ENCODE measurements at places on chromosomes 4 and X.
A peak's percentile ranks its signal among the peaks of the same experiment; 100 is the strongest.

DNA sequence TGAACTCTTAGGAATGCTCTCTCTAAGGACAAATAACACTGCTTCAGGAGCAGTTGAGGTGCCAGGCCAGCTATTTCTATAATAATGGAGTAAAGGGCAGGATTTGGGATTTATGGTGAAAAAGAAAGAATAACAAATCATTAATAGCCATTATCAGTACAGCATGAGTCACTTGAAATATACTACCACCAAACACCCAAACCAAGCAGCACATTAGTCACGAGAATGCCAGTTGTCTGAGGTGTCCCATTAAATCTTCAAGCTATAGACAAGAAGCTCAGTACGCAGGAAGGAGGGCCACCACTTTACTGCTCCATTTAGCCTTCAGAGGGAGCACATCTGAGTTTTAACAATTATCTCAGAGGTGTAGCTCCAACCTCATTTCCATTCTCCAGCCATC, 106.8 kb upstream of the MAGEA10 start:
- no peak for DNase-seq

GRCh38 chrX:17009856-17010625, 63.6 kb downstream of the REPS2 start:
- no peak for DNase-seq

- no peak for DNase-seq
Measured at GRCh38 chr4:134078230-134078914, 123.2 kb downstream of the PABPC4L start.

DNA sequence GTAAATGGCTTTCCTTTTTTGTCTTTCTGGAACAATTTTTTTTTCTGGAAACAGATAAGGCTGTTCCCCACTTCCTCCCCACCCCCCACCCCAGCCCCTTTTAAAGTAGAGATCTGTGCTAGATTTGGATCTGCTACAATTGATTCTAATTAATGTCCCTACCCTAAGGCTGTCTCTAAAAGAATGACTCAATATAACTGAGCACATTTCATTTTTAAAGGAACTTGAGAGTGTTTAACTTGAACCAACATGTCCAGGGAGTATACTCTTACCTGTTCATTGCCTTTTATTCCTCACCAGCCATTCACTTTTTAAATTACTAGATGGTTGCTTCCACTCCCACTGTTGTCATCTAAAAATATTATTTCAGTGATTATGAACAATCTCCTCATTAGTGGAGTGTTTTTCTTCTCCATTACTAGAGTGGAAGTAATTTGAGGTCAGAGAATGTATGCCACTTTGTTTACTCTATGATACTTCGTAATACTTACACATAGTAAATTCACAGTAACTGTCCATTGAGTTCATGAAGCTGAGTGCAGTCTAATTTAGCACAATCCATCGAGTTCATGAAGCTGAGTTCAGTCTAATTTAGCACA, 14.1 kb upstream of the CNOT6L start:
- no peak for DNase-seq

- no peak for DNase-seq
Measured at GRCh38 chrX:136204571-136204970, 46.6 kb downstream of the MAP7D3 start.

GRCh38 chr4:58587856-58588255, 1477.7 kb upstream of the IGFBP7 start:
- DNase-seq: peak; percentile 9

- peak; percentile 59 for DNase-seq
Measured at GRCh38 chr4:1492651-1493539, 86.7 kb upstream of the NKX1-1 start.

- DNase-seq: peak; percentile 32
Measured at GRCh38 chr4:137370679-137371078, 161.6 kb downstream of the PCDH18 start.

GRCh38 chr4:185600801-185601434, 65.6 kb upstream of the PDLIM3 start:
- DNase-seq: peak; percentile 31

GRCh38 chrX:84933956-84934556, 69.6 kb upstream of the APOOL start:
- DNase-seq: no peak

- DNase-seq: no peak
Measured at GRCh38 chr4:108502356-108502755, 118.0 kb upstream of the RPL34 start.

- DNase-seq: no peak
Measured at GRCh38 chrX:3346501-3347259, at the start of gene MXRA5. MXRA5 (minus strand) TSS chrX:3346652; CDS start chrX:3343833, 2,819 bp downstream.

- DNase-seq: peak; percentile 71
Measured at GRCh38 chrX:103817502-103817901, 14.6 kb downstream of the RAB9B start.

DNA sequence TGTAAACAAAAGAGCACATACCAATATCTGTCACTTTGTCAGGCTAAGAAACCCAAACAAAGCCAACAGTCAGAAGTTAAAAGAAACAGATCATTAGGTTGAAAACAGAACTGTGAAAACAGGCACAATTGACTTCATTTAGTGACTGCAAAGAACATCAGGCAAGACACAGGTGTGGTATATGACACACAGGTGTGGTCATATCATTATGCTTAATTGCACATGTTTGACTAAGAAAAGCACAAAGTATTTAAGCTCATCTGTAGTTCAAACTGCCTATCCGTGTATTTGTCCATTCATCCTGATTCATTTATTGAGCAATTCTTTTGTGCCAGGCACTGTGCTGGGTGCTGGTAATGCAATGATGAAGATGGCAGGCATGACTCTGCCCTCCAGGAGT, 150.7 kb downstream of the DEFB131A start:
- no peak for DNase-seq

DNA sequence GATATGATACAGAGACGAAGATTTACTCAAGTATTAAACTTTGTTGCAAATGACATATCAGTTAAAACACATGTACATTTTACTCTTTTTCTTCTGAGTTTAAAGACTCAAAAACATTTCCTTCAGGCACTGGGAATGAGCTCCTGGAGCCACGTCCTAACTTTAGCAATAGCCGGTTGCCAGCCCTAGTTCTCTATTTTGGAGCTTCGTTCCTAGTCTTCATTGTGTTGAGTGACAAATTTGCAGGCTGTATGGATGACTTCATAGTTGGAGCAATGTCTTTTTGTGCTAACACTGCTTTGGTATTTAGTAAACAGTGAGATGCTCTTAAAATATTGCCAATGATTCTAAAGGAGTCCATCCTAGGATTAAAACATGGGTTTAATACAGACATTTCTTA, 190.9 kb downstream of the FAT4 start:
- DNase-seq: no peak

GRCh38 chr4:69860052-69860451, at the start of gene SULT1E1:
SULT1E1 (minus strand) TSS chr4:69860145; CDS start chr4:69857644, 2,501 bp downstream.
- DNase-seq: no peak

DNA sequence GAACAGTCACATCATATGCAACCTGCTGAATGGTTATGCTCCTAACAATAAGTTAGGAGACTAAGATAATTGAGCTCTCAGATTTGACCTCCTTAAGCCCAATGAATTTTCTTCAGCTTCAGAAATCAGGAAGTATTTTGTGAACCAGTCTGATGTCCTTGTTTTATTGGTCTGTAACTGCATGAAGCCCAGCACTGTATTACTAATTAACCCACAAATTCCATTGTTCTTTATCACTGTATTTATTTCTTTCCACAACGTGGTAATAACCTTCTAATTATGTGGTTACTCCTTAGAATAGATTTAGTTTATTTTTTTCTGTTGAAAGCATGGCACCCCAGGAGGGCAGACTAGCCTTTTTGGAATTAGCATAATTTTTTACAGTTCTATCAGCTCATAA, 3.9 kb upstream of the MFAP3L start:
- no peak for DNase-seq

- peak; percentile 70 for DNase-seq
Measured at GRCh38 chr4:149370785-149371420, 444.7 kb downstream of the IQCM start.

GRCh38 chrX:130999360-130999759, 58.8 kb upstream of the ARHGAP36 start:
- DNase-seq: no peak

GRCh38 chrX:153560000-153560399, 38.9 kb downstream of the CCNQ start:
- DNase-seq: no peak

GRCh38 chr4:152646221-152646620, 33.6 kb downstream of the TMEM154 start:
- DNase-seq: no peak

GRCh38 chr4:131002132-131002531, 1906.2 kb downstream of the C4orf33 start:
- no peak for DNase-seq

DNA sequence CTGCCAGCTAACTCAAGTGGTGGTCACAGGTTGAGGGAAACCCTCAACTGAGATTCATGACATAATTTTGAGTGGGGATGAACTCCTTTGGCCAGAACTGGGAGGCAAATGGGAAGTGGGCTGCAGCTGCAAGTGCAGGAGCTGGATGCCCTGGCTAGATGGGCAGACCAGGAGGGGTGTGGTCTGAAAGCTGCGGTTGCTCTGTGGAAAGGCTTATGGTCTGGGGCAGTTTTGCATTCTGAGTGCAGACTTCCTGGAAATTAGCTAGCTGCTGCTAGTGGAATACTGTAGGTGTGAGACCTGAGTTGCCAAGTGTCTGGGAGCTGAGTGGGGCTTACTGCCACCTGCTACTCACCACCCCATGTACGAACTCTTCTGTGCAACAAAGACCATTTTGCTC, 52.1 kb upstream of the NAP1L2 start:
- no peak for DNase-seq

DNA sequence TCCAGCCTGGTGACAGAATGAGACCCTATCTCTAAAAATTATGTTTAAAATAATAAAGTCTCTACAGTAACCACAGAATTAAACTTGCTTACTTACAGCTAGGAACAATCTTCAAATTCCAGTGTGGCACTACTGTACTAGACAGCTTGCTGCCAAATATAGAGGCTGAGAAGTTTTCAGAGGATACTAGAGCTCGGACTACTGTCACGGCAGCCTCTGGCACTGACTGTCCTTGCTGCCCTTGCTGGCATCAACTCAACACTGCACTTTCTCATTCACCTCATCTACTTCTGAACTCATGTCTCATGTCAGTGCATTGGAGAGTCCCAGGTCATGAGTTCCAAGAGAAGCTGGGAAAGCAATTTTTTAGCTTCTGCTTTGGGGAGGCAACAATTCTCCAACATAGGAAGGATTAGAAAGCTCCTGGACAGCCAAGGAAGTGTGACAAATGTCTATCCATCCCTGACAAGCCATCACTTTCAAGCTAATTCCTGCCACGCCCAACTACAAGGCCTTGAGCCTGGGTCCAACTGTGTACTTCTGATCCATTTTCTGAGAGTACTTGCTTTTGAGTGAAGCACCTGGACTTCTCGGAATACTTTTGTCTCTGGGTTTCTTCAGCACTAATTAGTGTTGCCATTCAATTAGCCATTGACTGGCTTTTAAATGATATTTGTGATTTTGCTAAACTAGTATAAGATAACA, 98.6 kb upstream of the NR3C2 start:
- no peak for DNase-seq

GRCh38 chrX:134734466-134734952, 76.2 kb upstream of the PLAC1 start:
- no peak for DNase-seq

DNA sequence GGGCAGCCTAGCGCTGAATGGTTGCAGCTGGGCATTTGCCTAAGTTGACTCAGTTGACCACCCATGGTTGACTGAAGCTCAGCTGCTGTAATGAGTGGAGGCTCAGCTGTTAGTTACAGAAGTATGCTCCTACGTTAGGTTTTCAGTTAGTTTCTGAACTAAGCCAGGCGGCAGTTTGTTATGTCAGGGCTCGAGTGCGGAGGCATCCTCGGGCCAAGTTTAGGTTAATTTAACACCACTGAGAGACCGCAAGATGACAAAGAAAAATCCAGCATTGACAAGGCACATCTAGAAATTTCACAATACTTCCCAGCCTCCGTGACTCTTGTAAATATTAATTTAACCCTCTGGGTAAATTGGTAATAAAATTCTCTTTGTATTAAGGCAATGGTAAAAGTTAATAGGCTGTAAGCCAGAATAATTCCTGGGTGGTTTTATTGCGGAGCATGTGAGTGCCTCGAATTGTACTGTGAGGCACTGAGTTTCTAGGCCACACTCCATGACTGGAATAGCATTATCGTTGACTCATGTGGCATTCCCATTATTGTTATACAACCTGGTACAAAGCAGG, 33.1 kb upstream of the CDKN2AIP start:
- no peak for DNase-seq

DNA sequence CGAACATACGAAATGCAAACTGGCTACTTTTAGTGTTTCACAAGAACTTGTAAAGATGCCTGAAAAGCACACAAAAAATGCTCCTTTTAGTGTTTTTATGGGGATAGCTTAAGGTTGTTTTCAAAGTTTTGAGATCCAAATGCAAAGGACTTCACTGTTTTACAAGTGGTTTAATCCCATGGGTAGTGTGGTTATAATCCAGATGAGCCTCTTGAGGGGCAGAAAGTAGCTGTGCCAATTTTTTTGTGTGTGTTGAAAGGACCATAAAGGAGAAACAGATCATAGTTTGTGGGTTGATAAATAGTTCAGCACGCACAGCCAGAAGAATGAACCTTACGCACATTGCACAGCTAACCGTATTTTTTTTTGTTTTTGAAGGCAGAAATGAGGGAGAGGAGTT, 126.9 kb upstream of the GIMD1 start:
- DNase-seq: no peak

DNA sequence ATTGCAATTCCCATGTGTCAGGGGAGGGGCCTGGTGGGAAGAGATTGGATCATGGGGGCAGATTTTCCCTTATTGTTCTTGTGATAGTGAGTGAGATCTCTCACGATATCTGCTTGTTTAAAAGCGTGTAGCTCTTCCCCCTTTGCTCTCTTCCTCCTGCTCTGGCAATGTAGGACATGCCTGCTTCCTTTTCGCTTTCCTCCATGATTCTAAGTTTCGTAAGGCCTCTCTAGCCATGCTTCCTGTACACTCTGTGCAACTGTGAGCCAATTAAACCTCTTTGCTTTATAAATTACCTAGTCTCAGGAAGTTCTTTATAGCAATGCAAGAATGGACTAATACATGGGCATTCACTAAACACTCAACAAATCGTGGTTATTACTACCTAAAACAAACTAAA, 37.2 kb upstream of the PAPSS1 start:
- no peak for DNase-seq

DNA sequence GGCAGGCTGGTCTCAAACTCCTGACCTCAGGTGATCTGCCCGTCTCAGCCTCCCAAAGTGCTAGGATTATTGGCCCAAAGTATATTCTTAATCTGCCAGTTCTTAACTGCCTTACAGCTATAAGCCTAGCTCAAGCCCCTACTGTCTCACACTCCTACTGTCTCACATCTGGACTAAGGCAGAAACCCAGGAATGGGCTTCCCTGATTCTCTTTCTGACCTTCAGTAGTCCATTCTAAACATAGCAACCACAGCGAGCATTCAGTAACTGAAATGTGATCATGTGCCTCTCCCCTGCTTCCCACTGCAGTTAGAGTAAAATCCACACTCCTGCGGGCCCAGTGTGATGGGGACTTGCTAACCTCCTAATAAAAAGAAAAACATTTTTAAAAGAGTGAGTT, 58.9 kb downstream of the MTMR1 start:
- no peak for DNase-seq

GRCh38 chr4:73860181-73860580, 7.1 kb downstream of the PF4V1 start:
- no peak for DNase-seq

GRCh38 chr4:87819281-87819919, 13.4 kb upstream of the MEPE start:
- DNase-seq: no peak

- DNase-seq: no peak
Measured at GRCh38 chr4:174467107-174467506, 55.2 kb downstream of the HPGD start.

- peak; percentile 69 for DNase-seq
Measured at GRCh38 chr4:111854494-111855087, 290.7 kb upstream of the FAM241A start.

- DNase-seq: peak; percentile 1
Measured at GRCh38 chr4:150368667-150369066, 213.3 kb upstream of the MAB21L2 start.

All from SK-MEL-5 (cell line).